ENCODE measurements at places on chromosomes 3 and 15.

GRCh38 chr3:152403632-152404066 is 134.9 kb downstream of the MBNL1 start:
- DNase-seq, result no peak

GRCh38 chr3:111618945-111619344 is 23.8 kb upstream of the ZBED2 start:
- DNase-seq, result no peak

DNA sequence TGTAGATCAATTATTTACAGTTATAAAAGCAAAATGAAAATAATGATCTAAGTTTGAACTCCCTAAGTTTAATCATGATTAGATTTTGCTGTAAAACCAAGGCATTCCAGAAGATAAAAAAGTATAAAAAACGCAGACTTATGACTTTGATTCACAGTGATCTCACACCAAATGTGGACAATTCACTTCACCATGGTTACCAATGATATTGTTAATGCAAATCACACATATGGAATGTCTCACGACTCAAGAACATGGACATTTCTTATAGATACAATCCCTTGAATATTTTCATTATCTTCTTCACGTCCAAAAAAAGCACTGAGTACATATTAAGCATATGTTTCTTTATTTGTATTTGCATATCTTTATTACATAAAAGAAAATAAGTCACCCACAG is 1054.2 kb downstream of the NAALADL2 start:
- DNase-seq, result no peak

DNA sequence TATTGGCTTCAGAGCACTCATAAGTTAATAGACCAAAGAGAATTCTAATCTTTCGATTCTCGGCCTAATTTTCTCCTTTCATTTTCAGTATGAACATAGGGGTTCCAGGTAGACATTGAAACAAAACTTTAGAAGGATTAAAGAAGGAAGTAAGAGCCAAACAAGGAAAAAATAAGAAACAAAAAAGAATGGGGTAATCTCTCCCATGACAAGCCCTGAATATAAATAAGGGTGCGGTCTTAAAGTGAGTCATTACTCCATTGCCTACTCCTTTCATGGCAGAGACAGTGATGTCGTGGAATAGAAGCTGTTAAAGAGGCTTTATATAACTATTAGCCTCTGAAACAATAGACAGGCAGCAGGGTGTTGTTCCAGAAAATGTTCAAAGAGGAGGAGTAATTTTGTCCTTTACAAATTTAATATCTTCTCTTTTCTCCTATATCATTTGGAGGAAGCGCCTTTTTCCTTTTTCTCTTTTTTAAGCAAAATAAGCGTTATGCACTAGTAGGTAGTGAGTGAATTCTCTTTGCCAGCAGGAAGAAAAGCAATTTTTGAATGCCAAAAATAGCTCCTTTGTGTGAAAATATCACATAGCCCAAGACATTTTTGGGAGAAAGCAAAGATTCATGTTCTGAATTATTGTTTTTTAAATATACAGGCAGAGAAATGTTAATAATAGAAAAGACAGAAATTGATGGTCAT is 607.9 kb upstream of the KCNMB2 start:
- DNase-seq, result no peak

- no peak for DNase-seq
Observed at GRCh38 chr15:65762914-65763787, 28.9 kb downstream of the DENND4A start.

- no peak for DNase-seq
Observed at GRCh38 chr3:141729240-141729639, 8.9 kb upstream of the RNF7 start.

DNA sequence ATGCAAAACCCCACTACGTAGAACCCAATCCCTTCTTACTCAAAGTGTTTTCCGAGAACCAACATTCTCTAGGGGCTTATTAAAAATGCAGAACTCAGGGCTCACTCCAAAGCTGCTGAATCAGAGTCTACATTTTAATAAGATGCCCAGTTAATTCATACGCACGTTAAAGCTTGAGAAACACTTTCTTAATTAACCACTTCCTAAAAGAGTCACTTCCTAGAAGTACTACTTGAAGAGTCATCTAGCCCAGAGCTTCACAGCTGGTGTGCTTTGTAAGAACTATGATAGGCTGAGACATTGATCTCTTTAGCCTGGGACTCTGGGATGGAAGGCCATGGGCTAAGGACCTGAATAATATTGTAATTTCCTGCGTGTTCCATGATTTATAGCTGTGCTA is 9.0 kb downstream of the COL6A5 start:
- DNase-seq, result no peak

GRCh38 chr3:65593780-65594752 is 444.7 kb downstream of the MAGI1 start:
- peak; percentile 33 for DNase-seq

DNA sequence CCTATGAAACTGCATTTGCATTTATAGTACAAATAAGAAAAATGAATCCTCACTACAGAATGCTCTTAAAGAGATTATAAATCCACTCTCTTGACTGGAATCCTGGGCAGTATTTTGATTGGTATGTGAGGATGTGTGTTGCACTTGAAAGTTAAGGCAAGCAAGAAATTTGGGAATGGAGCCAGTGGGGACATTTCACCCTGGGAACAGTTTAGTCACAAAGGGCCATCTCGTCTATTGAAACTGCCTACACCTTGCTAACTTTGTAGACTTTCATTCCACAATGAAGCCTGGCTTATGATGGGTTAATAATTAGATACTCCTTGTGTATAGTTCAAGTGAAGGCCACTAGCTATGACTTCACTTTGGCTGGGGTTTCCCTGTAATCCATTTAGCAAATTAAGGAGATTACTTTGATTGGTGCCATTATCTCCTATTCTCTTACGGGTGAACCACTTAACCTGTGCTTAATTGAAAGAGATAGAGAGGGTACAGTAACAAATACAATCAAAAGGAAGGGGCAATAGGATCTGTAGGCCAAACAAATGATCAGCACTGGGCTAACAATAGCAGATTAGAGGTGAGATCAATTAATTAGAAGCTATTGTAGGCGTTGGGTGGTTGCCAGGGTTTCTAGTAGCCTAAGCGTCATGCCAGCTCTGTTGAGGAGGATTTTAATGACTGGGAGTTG is 146.9 kb upstream of the RARB start:
- DNase-seq, result no peak

DNA sequence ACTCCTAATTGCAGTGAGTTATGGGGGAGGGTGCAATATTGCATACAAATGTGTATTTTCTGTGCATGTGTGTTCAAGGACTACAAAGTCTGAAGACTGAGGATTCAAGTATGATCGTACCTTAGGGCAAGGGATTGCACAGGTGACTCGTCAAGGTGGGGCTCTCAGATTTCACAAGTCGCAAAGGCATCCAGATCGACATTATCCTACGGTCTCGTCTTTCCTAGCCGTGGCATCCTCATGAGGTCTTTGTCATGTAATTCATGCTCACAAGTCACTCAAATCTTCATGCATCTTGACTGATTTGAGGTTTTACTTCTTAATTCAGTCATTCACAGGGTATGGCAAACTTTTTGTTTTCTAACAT is 191.4 kb upstream of the HES1 start:
- no peak for DNase-seq

DNA sequence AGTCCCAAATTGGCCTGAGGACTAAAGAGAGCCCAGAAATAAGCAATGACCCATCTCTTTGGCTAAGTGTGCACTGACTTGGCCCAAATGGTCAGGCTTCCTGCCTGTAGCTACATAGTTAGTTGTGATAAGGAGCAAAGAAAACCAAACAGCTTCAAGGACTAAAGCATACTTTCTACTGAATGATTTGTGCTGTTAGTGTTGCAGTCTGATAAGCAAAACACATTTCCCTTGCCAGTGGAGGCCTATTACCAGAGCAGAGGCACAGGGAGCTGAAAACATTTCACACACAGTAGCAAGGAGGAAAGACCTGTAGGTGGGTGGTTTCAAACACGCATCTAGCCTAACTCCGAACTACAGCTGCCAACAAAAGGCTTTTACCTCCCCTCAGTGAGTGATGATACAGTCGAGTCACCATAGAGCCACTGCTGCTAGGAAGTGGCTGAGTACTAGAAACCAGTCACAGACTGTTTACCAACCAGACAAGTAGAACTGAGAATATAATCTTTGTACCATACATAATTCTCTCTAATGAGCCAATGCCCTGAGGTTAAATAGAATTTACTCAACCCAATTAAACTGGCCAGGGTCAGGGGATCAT is 222.3 kb upstream of the THBS1 start:
- DNase-seq, result no peak

- DNase-seq, result peak; percentile 29
Observed at GRCh38 chr15:67240235-67241131, 14.0 kb downstream of the AAGAB start.

GRCh38 chr15:44883199-44883877 is 73.1 kb upstream of the TERB2 start:
- DNase-seq, result no peak

DNA sequence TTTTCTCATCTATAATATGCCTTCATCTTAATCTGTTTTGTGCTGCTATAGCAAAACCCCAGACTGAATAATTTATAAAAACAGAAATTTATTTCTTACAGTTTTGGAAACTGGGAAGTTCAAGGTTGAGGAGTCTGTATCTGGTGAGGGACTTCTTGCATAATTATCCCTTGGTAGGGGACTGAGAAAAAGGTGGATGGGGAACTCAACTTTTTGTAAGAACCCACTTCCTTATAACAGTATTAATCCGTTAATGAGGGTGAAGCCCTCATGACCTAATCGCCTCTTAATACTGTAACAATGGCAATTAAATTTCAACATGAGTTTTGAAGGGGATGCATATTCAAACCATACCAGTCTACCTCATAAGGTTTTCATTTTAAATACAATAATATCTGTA is 17.4 kb upstream of the MYH15 start:
- DNase-seq, result no peak

GRCh38 chr15:70038730-70039392 is 58.9 kb downstream of the TLE3 start:
- DNase-seq, result no peak

GRCh38 chr3:64716110-64716710 is 28.4 kb upstream of the ADAMTS9 start:
- no peak for DNase-seq

- no peak for DNase-seq
Observed at GRCh38 chr15:84608707-84609284, 8.0 kb downstream of the ZSCAN2 start.

GRCh38 chr3:157092230-157092629 is 67.7 kb downstream of the CCNL1 start:
- DNase-seq, result no peak

GRCh38 chr3:178989821-178990220 is 81.8 kb downstream of the ZMAT3 start:
- no peak for DNase-seq

DNA sequence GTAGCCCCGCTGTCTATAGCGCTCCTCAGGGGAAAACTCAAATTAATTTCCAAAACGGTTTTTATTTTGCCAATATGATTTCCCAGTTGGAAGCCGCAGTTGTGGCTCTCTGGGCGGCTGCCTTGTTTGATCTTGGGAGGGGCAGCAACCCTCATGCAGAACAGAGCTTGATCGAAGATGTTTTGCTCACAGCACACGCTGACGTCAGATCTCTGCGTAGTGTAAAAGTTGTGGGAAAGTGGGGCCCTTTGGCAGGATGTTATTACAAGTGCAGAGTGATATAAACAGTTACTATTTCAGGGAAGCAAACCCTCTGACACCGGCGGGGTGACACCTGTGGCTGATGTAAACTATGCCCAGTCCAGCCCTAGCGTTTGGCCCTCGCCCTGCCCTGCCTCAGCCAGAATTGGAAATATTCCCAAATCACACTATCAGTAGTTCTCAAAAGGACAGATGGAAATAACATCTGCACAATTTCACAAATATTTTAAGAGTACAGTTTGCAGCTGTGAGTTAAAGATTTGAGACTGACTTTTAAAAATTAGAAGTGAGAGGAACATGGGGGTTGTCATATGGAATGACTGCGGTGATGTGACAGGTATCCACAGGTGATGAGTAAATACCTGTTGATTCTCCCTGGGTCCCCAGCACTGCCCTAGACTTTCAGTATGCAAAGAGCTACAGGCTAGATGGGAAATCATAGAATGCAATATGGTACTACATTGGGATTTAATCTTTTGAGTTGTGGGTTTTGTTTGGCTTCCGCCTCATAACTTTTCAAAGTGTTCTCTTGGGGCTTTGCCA is 1.7 kb downstream of the SYNM start:
- DNase-seq, result no peak

GRCh38 chr15:31457631-31458526 is 131.2 kb downstream of the KLF13 start:
- no peak for DNase-seq

DNA sequence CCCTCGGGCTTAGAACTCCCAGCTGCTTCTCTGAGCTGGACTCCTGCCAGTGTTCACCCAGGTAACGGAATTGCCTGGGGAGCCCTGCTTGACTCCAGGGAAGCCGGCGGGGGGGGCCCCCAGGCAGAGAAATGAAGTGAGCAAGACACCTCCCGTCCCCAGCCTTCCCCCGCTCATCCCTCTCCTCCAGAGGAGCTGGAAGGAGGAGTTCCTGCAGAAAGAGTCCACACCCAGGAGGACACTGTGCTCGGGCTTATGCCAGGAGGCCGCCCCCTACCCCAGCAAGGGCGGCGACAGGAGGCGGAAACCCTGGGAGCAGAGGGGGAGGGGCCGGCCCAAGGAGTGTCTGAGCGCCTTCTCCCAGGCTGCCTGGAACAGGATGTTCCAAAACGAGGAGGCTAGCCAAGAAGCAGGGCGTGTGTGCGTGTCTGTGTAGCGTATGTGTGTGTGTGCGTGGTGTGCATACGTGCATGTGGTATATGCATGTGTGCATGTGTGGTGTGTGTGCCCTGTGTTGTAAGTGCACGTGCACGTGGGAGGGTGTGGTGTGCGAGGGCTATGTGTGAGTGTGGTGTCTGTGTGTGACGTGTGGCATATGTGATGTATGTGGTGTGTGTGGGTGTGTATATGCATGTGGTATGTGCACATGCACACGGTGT is 511.3 kb downstream of the SHQ1 start:
- no peak for DNase-seq

GRCh38 chr3:33658621-33658990 is 59.4 kb downstream of the CLASP2 start:
- DNase-seq, result no peak

GRCh38 chr3:8856071-8856470 is 86.7 kb upstream of the OXTR start:
- no peak for DNase-seq

DNA sequence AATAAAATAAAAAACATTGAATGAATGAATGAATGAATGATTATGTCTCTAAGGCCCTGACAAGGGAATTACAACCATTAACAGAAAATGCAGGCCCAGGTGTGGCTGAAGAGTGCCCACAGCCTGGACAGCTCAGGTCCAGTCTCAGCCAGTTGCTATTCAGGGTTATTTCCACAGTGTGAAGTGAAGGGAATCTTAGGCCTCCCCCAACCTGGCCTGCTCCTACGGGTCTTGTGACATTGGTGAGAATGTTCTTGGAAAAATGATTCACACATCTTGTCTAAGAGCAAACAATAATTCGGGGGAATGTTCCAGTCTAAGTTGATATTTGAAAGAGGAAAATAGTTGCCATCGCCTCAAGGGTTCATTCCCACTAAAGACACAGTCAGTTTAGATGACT is 37.0 kb downstream of the MINDY4B start:
- no peak for DNase-seq

DNA sequence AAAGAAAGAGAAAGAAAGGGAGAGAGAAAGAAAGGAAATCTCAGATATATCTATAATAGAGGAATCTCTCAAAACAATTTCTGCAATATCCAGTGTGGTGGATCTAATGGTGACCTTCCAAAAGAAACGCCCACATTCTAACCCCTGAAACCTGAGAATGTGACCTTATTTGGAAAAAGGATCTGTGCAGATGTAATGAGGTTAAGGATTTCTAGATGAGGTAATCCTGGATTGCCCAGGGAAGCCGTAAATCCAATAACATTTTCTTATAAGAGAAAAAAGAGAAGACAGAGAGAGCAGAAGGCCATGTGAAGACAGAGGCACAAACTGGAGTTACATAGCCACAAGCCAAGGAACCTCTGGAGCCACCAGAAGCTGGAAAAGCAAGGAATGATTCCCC is 307.6 kb downstream of the ZBTB20 start:
- no peak for DNase-seq

All from NCI-H526 treated with DMSO at 0.1 percent for 48 hours (cell line).